ENCODE measurements at places on chromosomes 6 and 20.

GRCh38 chr6:45648262-45648620 lies 270.5 kb upstream of the SUPT3H start:
- DNase-seq, result no peak

GRCh38 chr20:63377256-63377941 lies 16.2 kb upstream of the CHRNA4 start:
- peak; percentile 48 for DNase-seq

DNA sequence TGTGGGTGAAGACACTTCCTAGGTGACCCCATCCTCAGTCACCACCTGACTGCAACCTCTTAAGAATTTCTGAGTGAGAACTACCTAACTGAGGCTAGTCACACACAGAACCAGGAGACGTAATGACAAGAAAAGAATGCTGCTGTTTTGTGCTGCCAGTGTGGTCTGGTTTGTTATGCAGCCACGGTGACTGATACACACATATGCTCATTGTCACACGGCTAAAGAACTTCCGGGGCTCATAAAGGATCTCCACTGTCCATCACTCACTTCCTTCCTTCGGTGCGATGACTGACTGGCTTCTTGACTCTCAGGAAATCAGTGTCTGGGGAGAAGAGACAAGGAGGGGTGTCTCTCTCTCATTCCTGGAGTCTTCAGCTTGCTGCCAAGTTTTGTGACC lies 88.0 kb downstream of the SLC24A3 start:
- no peak for DNase-seq

DNA sequence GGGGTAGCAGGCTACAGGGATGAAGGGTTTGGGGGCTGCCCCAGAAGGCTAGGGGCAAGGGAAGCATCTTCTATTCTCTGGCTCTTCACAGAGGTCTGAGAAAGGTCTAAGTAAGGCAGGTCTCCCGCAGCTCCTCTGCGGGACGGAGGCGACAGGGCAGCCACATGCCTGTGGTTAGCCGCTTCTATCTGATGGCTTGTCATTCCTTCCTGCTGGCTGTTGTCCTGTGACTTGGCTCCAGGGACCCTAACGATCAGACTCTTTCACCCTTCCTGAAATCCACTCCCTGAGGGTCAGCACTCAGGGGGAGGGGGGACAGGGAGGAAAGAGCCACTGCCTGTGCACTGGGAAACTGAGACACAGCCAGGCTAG lies 673 bp downstream of the CST7 start:
- no peak for DNase-seq

DNA sequence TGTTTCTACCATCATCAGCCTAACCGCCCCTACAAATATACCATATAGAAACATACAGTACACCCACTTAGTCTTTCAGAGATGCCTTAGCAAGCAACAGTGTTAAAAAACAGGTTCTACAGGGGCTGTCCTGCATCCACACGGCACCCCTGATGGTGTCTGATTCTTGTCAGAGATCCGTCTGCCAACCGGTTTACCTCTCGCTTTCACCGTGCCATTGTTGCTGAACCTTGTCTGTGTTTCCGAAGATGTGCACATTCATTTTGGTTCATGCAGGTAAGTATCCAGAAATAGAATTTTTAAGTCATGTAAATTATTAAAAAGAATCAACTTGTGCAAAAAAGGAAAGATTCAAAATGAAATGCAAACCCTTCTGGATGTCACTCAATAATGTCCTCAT lies 52.9 kb downstream of the EPHA7 start:
- DNase-seq, result no peak

DNA sequence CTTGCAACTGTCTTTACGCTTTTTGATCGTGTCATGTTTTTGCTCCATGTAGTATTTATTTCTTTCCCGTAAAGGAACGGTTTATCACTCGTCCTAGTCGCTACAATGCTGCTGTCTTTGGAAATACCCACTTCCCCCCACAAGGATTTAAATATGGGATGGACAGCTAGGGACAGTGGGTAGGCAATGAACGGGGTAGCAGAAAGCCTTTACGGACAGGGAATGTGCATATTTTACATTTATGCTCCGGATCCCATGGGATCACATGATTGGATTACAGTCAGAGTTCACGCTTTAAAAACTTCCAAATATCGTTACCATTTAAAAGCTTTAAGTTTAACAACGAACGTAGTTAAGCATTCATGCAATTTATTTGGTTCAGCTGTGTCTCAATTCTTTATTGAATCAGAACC lies 1.2 kb downstream of the HIVEP1 start:
- DNase-seq, result no peak

DNA sequence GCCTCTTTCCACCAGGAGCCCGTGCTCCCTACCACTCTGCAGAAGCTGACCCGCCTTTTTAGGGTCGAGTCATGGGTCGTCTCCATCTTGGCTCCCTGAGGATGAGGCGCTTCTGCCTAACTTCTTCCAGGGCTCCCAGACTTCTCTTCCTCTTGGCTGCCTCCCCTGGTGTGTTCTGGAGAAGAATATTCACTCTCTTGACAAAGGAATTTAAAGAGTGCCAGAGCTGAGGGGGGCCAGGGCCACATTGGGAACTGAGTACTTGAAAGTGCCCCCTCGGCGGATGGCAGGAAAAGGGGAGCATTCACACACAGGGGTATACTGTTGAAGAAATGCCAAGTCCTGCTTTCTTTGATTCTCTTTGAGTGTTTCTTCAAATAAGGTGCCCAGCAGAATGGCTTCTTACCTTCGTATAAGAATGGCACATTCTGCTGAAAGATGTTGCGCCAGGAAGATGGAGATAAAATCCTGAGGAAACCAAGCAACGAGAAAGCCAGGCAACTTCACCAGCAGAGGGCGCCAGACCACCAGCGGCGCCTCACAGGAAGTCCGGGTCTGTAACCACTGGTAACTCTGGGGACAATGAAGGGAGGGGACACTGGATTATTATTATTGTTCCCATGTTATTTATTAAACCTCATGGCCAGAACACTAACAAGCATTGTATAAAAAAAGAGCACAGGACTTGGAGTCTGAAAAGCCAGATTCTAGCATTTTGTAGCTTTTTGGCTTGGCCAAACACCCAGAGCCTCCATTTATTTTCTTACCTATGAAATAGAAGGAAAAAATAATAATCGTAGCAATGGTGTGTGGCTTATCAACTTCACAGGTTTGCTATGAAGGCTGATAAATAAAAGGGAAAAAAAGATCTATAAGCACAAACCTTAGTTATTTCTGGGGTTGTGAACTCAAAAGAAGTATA lies 176.7 kb downstream of the HACE1 start:
- DNase-seq, result peak; percentile 18

DNA sequence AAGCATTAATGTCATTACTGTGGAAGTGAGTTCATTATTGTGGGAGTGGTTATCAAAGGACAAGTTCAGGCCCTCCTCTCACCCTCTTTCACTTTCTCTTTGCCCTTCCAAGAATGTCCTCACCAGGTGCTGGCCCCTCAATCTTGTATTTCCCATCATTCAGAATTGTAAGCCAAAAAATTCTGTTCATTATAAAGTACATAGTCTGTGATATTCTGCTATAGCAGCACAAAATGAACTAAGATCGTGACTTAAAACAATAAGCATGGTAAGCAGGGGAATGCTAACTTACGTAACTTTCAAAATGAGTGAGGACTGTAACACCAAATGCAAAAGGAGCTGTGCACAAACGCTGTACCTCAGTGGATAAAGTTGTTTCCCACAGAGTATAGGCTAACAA lies 515.7 kb upstream of the BTBD3 start:
- no peak for DNase-seq

- DNase-seq, result no peak
These were observed 39.7 kb downstream of the ANKEF1 start for GRCh38 chr20:10074513-10074912.

DNA sequence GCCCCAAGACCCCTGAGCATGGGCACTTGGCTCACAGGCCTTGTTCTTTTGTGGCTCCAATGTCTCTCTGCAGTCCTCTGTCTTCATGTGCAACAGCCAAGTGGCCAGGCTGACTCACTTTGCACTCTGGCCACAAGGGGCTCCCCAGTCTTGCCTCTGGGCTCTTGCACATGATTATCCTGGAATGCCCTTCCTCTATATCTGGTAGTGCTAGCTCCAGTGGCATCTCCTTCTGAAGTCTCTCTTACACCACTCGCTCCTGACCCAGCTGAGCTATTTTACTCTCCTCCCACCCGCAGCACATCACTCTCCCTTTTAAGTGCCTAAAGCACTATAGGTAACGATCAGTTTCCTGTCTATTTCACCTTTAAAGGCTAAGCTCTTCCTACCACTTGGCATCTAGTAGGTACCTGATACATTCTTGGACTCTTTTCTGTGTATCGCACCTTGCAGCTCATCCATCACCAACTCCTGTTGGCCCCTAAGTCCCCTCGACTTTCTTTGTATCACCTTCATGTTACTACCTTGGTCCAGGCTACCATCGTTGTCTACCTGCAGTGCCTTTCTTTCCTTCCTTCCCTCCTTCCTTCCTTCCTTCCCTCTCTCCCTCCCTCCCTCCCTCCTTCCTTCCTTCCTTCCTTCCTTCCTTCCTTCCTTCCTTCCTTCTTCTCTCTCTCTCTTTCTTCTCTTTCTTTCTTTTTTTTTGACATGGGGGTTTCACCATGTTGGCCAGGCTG lies 211.9 kb upstream of the RNF24 start:
- DNase-seq, result no peak

GRCh38 chr20:56395166-56395565 lies 2.7 kb downstream of the CSTF1 start:
- no peak for DNase-seq

Data from progenitor cell of endocrine pancreas (in vitro differentiated cells).